ENCODE measurements at places on chromosomes 2 and 18.

- no peak for DNase-seq
These were observed 682.0 kb downstream of the IRS1 start for GRCh38 chr2:226117510-226118065.

- no peak for DNase-seq
These were observed 339.7 kb upstream of the SLC14A2 start for GRCh38 chr18:45275367-45276113.

- no peak for DNase-seq
These were observed 143.3 kb downstream of the ESCO1 start for GRCh38 chr18:21457179-21457535.

DNA sequence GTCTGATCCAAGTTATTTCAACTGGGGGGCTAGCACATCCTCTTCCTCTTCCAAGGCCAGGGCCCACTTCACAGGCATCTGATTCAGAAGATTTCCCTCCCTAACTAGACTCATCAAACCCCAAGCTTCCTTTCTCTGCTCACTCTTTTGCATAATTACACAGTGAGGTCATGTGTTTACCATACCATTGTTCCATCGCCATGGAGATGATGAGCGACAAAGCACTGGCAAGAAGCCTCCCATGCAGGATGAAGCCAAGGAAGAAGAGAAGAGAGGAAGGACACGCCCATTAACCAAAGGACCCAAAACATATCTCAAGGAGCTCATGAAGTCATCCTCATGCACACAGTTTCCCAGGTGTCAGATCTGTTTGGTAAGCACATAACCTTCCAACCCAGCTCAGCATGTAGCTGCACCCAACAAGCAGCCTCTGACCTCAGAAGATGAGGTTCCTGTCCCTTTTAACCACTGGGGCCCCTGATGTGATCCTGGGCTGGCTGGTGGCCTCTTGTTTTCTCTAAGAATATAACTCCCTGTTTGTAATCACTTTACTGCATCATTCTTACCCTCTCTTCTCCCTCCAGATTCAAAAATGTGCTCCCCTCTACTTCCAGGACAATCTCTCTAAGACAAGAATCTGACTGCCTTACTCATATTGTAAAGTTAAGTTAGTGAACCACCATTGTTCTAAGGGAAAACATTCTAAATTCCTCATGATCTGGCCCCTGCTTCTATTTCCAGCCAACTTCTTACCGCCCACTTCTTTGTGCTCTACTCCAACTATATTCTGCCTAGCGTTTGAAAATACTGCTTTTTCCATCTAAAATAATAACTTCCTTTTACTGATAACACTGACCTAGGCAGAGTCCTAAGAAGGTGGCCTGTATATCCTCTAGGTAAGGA, 190.1 kb downstream of the TTC32 start:
- DNase-seq = peak; percentile 88

DNA sequence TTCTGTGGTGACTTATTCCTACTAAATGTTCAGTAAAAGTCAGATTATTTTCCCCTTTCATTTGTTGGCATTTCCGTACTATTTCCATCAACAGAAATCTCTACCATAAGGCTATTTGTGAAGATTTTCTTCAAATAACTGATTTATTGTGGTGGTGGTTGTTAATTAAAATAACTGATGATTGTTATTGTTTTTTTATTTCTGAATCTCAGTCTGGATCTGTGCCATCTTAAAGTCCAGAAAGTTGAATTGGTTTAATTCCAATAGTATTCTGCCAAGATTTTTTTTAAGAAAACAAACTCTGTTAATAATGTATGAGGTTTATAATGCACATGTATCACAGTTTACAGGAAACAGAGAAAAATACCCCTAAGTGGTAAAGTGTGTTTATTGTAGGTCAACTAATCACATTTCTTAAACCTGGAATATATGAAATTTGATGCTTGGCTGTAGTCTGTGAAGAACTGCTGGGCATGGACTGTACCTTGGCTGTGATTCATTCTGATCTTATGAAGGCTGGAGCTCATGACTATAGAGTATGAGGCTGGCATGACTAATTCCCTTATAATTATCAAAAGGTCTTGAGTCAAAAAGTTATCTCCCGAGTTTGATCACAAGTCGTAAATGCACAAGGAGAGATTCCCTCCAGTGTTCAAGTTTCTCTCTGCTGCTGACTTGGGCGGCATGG, 134.2 kb upstream of the RND3 start:
- no peak for DNase-seq

DNA sequence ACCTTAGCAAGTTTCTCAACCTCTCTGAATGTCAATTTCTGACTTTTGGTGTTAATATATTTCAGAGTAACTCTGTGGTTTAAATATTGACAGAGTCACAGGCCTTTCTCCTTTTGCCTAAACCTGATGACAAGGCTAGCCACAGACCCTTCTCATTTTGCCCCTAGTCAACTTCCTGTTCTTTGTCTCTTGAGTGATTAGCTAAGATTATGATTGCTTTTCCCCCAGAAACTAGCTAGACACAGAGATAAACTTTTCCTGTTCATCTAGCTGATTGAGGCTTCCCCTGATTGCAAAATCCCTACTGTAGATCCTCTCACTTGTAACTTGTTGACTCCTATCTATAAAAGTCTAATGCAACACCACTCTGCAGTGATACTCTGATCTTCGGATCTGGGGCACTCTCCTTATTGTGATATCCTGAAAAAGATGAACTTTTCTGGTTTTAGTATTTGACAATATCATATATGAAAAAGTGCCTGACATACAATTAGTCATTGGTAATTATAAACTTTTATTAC, 241.4 kb downstream of the ZNF385B start:
- no peak for DNase-seq

DNA sequence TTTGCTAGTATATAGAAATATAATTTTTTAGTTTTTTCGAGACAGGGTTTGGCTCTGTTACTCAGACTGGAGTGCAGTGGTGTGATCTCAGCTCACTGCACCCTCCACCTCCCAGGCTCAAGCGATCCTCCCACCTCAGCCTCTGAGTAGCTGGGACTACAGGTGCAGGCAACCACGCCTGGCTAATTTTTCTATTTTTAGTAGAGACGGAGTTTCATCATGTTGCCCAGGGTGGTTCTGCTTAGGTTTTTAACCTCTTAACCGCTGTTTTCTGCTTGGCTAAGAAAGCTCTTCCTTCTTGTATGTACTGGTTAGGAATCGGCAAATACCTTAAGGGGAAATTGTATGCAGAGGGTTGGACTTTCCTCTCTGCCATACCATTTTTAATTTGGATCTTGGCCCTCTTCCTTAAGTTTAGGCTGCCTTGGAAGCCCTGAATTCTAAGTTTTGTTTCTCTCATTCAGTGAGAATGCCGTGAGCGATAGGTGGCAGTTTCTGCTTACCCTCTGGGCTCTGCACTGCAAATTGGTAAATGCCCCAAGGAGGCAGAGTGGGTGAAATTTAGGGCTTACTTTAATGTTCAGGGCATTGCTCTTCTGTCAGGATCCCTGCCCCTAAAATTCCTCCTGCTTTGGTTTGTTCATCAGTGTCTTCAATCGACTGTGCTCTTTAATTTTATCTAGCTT, 32.3 kb downstream of the EML6 start:
- no peak for DNase-seq

DNA sequence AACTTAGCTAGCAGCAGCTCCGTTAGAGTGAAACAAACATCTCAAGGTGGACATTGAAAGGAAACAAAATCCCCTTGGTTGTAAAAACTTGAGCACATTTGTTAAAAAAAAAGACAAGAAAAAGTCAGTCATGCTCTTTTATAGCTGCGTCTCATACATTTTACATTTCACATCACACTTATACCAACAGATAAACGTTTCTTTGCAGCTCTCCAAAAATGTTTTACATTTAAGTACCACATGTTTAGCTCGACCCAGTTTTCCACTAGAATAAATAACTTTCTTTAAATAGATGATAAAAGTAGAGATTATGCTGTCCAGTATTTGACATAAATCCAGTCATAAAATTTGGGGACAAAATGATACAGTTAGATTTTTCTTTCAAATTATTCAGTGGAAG, 297.0 kb upstream of the ST6GAL2 start:
- DNase-seq = no peak

DNA sequence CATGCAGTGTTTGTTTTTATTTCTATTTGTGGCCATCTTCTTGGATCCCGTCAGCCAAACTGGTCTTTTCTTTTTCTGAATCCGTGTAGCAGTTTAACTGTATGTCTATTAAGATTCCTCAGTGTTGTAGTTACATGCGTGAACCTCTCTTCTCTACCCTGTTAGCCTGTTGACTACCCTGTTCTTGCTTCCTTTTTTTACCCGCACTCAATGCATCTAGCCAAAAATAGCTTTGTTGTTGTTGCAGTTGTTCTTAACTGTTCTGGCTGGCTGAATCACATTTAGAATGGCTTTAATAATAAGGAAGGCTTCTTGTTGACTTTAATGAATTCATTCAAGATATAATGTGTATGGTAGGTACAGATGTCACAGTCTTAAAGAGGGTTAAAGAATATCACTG, 137.1 kb downstream of the LCLAT1 start:
- DNase-seq = no peak

DNA sequence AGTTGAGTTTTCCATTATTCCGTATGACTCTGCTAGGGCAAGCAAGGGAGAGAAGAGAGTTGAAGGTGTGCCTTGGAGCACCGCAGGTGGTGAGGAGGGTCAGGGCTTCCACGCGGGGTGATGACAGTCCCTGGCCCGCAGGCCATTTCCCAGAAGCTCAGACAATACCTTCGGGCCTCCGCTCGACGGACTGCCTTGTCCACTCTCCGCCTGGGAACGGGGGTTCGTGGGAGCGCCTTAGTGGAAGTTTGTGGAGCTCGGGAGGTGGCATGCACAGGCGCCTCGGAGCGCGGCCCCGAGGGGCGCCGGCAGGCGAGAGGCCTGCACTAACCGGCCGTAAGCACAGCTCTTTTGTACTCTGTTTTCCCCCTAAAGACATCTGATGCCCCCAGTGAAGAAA, 69.8 kb downstream of the ARHGEF33 start:
- no peak for DNase-seq

DNA sequence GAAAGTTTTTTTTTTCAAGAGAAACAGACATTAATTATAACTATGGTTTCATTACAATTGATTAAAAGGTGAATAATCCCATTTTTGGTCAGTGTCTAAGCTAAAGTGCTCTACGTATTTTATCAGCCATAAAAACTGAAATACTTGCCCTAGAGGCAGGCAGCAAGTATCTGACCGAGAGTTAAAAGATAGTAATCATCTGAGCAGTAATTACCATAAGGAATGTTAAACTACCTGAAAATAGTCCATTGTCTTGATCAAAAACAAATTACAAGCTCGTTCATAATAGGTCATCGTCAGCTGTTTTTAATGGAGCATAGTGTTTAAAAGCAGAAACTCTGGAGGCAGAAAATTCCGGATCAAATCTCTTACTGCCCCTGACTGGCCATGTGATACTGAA, 105.7 kb upstream of the ZEB2 start:
- DNase-seq = no peak

- no peak for DNase-seq
These were observed 159.4 kb downstream of the COPS8 start for GRCh38 chr2:237244976-237245646.

- no peak for DNase-seq
These were observed 309.8 kb upstream of the SETBP1 start for GRCh38 chr18:44370861-44371260.

DNA sequence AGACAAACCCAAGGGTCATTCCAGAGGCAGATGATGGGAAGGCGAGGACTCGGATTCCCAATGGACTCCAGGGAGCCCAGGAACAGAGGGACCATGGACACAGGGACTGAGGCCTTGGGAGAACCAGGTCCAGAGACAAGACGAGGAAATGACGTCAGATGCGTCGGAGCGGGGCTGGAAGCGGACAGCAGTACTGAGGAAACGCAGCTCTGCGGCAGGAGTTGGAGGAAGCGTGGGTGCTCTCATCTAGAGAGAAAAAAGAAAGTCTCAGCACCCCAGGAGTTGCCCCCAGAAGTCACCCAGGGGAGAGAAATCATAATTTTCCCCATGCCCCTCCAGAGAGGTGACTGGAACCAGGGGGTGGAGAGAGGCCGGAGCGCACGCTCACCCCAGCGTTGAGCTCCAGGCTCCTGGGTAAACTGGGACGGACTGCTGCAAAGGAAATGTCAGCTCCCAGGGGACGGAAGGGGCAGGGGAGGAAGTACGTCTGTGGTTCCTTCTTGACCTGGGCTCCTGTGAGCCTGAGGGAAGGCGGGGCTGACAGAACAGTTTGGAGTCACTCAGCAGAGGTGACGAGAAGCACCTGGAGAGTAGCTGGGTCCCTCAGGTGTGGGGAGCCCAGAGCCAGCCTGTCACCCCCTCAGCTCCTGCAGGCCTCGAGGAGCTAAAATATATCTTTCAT, 44.7 kb downstream of the CMPK2 start:
- DNase-seq = no peak

- DNase-seq = no peak
These were observed 122.1 kb downstream of the ARL4C start for GRCh38 chr2:234374736-234375135.

- DNase-seq = no peak
These were observed 5.8 kb upstream of the PAX8 start for GRCh38 chr2:113284476-113284875.

DNA sequence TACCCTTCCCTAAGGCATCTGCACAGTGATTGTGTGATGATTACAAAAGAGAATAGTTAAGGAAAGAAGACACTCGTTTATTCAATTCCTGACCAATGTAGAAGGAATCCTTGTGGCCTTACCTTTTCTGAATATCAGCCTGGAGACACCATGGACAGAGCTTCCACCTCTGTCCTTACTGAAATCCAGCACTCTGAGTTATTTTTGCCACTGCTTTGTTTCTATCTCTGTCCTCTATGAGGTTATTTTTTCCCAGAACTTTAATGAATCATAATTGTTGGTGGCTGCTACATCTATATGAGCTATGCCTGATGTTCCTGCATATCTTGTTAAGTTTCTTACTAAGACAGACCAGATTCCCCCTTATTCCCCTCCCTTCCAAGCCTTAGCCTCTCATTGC, 275.1 kb downstream of the SETBP1 start:
- DNase-seq = no peak

- peak; percentile 58 for DNase-seq
These were observed 749 bp downstream of the STK25 start for GRCh38 chr2:241507430-241508239.

DNA sequence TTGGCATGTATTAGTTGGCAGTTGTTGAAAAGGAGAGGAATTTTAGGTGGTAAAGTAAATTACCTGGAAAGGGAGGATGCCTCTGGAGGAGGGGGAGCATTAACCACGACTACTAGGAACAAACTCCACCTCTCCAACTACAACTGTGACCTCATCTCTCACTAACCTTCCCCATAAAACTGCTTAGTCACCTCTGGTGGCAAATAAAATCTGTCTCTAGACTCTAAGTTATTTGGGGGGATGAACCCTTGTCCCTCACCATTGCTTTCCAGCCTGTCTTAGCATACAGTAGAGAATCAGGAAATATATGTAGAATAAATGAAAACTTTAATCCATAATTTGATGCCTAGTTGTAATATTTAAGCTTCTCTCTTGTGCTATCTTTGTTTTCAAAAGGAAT, 27.6 kb upstream of the MYO1B start:
- no peak for DNase-seq

DNA sequence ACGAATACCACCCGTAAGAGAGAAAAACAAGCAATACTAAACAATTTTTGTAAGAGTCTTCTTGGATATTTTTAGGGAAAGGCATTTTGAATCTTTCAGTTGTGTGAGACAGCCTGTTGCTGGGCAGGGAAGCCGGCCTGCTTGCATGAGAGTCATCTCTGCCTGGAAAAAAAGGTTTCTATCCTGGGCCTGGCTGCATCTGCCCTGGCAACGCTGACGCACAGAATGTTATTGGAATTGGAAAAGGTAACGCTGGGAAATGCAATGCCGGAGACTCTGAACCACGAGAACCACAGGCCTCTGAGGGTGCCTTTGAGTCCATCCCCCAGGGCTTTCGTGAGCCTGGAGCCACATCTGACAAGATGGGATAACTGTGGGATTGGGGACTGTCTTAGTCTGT, 17.9 kb upstream of the NPAS2 start:
- peak; percentile 81 for DNase-seq

GRCh38 chr18:23936381-23936958, 78.1 kb upstream of the TTC39C start:
- DNase-seq = no peak
